ENCODE measurements at places on chromosomes 1 and 21.

GRCh38 chr1:43704838-43705237 is 2.5 kb upstream of the ST3GAL3 start:
- no peak for DNase-seq

- DNase-seq, result no peak
Measured at GRCh38 chr1:56874689-56875088, 20.1 kb downstream of the C8A start.

GRCh38 chr1:200923601-200924000 is 28.9 kb downstream of the INAVA start:
- DNase-seq, result no peak

- no peak for DNase-seq
Measured at GRCh38 chr1:3743826-3744225, 8.4 kb upstream of the CCDC27 start.

DNA sequence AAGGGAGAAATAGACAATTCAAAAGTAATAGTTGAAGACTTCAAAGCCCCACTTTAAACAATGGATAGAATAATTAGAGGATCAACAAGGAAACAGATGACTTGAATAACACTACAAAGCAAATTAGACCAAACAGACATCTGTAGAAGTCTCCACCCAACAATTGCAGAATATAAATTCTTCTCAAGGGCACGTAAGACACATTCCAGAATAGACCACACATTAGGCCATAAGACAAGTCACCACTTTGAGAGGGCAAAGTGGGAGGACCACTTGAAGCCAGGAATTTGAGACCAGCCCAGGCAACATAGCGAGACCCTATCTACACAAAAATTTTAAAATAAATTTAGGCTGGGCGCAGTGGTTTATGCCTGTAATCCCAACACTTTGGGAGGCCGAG is 20.5 kb upstream of the RNF186 start:
- no peak for DNase-seq

- no peak for DNase-seq
Measured at GRCh38 chr1:160251011-160251410, 11.3 kb downstream of the DCAF8 start.

DNA sequence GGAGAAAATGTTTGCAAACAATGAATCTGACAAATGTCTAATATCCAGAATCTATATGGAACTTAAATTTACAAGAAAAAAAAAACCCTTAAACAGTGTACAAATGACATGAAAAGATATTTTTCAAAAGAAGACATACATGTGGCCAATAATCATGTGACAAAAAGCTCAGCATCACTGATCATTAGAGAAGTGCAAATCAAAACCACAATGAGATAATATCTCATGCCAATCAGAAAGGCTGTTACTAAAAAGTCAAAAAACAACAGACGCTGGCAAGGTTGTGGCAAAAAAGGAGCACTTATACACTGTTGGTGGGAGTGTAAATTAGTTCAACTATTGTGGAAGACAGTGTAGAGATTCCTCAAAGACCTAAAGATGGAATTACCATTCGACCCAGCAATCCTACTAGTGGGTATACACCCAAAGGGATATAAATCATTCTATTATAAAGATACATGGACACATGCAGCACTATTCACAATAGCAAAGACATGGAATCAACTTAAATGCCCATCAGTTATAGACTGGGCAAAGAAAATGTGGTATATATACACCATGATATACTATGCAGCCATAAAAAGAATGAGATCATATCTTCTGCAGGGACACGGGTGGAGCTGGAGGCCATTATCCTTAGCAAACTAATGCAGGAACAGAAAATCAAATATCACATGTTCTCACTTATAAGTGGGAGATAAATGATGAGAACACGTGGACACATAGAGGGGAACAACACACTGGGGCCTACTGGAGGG is 123.2 kb downstream of the PTPRC start:
- no peak for DNase-seq

DNA sequence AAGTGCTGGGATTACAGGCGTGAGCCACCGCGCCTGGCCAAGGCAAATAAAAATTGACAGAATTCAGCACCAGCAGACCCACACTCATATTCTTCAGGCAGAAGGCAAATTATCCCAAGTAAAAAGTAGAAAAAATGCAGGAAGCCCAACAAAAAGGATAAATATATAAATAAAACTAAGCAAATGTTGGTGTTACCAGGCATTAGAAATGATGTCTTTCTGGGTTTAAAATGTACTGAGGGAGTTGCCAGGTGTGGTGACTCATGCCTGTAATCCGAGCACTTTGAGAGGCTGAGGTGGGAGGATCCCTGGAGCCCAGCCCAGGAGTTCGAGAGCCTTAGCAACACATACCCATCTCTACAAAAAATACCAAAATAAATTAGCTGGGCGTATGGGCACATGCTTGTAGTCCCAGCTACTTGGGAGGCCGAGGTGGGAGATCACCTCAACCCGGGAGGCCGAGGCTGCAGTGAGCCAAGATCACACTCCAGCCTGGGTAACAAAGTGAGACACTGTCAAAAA is 6.3 kb downstream of the INTS11 start:
- DNase-seq, result peak; percentile 49

GRCh38 chr1:65425697-65426096 is 5.2 kb downstream of the LEPR start:
- no peak for DNase-seq

DNA sequence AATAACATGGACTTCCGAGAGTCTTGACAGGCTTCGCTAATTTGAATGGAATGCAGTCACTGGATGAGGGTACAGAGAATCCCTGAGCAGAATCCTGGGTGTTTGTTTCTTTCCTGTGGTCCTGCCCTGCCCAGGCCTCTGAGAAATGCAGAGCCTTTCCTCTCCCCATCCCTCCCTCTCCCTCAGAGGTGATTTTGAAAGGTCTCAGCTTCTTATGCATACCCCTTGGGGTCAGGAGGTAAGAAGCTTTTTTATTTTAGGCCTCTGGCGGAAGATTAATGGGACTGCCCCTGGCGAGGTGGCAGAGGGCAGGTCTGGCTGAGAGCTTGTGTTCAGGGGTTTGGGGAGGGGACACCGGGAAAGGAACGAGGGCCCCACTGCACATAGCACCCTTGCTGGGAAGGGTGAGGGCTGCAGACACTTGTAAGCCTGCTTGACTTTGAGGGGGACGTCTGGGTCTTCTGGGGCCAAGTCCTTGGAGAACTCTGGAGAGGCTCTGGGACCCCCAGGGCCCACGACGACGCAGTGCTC is 116.5 kb upstream of the SLC45A1 start:
- DNase-seq, result no peak

DNA sequence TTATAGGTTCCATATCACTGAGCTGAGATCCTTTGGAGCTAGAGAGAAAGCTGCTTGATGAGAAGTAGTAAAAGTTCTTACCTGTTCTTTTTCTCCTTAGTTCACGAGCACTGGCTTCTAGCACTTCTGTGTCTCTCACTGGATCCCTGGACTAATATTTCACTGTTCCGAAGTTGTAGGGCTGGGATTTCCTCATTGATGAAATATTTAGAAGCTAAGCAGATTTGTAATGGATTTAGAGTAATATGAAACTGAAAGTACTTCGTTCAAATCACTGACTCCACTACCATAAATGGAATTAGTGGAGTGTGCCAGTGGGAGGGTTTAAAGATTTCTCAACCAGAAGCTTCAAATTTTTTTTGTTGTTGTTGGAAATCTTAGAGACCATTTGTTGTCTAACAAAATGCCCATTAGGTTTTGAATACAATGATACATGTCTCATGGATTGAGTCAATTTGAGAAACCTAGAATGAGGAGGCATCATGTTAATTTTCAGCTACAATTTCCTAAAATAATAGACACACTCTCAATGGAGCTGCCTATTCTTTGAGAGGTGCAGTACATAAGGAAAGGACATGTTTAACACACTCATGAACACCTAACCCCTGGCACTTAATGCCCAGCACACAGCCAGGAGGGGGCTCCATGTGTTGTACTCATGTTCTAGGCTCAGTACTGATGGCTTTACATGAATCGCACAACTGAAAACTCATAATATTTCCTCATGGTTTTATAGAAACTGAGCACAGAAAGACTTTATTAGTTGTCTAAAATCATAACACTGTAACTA is at the start of gene GBP1:
Gene GBP1, minus strand, starts transcription at position 130 of the 790 bp plus-strand sequence. CDS start 1,974 bp downstream, outside the sequence.
- no peak for DNase-seq

DNA sequence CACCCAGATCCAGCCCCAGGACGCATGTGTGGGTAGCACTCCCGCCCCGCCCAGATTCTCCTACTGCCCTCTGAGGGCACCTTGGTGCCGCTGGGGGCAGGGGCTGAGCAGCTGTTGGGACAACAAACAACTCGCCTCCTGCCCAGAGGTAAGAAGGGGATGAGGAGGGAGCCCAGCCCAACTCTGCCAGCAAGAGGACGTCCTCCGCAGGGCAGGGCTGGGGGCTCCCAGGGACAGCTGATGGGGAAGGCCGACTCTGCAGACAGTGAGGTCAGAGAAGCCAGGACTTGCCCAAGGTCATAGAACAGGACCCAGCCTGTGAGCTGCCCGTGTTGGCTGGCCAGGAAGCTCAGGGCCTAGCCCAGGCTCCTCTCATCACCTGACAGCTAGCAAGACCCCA is 18.8 kb downstream of the RAP1GAP start:
- no peak for DNase-seq

GRCh38 chr21:31804008-31804394 is 68.8 kb upstream of the HUNK start:
- DNase-seq, result no peak

DNA sequence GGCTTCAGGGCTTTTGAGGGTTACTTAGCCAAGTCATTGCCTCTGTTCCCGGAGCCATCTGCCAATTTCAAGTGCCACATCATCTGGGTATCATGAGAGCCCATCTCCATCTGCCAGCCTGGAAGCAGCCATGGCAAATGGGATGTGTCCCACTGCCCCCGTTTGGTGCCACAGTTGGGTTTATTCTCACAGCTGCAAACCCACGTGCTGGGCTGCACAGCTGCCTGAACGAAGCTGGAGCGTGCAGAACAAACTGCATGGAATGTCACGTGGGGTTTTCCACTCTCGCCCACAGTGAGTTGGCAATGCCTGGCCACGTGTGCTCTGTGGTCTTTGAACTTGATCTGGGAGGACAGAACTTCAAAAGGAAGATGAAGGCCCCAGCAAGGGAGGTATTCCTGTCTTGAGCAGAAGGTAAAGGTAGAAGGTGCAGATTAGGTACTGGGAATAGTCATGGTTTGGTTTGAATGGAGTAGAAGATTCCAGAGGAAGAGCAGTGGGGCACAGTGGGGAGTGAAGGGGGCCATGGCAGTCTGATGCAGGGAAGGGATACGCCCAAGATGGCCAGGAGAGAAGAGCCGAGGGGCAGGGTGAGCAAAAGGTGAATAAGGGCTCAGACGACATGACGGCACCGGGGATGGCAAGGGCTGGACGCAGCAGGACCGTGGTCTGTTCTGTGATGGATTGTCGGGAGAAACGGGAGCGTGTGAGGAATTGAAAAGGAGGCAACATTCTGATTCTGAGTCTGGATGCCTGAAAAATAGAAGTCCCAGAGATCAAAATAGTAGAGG is 222.0 kb downstream of the KAZN start:
- no peak for DNase-seq

- no peak for DNase-seq
Measured at GRCh38 chr1:173332026-173332425, 124.9 kb upstream of the TNFSF4 start.

- no peak for DNase-seq
Measured at GRCh38 chr1:174197547-174197946, 38.2 kb downstream of the RABGAP1L start.

- no peak for DNase-seq
Measured at GRCh38 chr1:32398401-32398800, 4.2 kb upstream of the BSDC1 start.

DNA sequence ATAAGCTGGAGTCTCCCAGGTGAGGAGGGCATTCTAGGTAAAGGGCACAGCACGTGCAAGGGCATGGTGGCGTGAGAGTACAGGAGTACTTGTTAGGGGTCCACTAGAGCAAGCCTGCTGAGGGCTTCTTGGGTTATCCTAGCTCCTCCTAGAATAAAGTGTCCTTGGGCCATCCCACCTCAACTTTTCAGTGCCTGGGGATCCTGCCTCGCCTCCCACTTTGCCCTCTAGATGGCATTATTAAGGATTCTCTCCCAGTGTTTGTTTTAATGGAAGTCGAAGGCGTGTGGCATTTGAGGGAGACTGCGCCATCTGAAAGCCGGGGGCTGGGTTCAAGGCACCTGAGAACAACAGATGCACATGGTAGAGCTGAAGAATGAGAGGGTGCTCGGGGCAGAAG is 74.5 kb upstream of the SELENON start:
- no peak for DNase-seq

DNA sequence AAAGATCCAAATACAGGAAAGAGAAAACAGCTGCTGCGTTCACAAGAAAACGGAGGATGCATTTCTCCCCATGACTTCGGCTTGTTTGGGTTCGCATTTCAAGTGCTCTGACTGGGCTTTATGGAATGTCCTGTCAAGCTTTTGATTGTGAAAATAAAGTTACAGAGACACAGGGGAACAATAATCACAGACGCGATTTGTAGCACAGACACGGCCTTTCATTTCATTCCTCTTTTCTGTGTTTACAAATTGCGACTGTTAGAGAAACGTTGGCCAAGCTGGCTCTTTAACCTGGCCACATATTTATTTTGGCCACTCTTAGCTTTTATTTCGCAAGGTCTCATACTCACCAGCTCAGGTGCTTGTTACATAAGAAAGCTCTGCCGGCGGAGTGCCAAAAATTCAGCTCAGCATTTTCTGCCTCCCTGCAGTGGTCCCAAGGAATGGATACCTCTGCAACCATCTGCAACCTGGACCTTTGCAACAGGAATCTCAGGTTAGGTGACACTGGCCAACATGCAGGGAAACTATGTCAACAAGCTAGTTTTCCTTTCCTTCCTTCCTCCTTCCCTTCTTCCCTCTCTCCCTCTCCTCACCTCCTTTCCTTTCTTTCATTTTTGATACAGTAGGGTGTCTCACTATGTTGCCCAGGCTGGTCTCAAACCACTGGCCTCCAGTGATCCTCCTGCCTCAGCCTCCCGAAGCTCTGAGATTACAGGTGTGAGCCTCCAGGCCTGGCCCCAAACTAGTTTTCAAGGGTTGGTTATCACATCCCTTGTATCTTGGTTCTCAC is 58.2 kb upstream of the SLC45A1 start:
- no peak for DNase-seq

GRCh38 chr1:12658531-12659453 is 14.9 kb downstream of the AADACL4 start:
- DNase-seq, result peak; percentile 2

- DNase-seq, result no peak
Measured at GRCh38 chr1:243751506-243751905, 98.5 kb downstream of the AKT3 start.

DNA sequence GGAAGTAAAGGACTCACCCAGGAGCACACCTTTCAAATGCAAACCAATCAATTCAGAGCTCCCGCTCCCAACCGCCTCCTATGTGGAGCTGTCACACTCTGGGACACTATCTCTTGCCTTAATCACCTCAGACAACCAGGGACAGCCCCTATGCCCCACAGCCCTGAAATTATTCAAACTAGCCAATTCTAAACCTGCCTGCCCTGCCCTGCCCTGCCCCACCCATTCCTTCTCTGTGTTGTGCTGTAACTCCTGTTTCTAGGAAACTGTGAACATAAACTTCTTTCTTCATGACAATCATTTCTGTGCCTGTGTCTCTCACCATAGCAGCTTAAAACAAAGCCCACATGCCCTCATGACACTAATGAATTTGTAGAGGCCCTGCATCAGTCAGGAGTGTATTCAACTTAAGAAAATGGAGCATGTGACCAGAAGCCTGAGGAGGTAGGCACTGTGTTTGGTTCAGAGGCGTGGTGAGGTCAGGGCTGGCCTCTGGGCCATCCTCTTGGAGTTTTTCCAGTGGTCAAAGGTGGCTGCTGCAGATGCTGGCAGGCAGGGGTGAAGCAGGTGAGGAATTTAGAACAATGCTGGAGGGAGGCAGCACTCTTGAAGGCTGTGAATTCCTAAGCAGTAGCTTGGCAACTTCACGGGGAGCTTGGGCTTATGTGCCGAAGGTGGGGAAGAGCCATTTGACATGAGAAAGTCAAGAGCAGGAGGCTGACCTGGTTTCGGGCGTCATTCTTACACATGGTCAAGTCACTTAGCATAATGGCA is 74.5 kb downstream of the RHOU start:
- DNase-seq, result no peak
